Bronchus fibroblast of lung (primary cell): ENCODE measurements at places on chromosomes 3 and 15. TPM values are rescaled to one million over a fixed set of nuclear protein-coding genes. Genes with fewer than 3 reads are reported as not detected.

The RAD54L2 gene
- 7.4 and 7.6 TPM in 2 replicates for total RNA-seq

The OR5K2 gene
- not detected in 2 replicates for total RNA-seq

The STRIT1 gene
- not detected in 2 replicates for total RNA-seq

The CAPN3 gene
- 0.50 and 1.6 TPM in 2 replicates for total RNA-seq

The PTH1R gene
- total RNA-seq, result 0.34 and 0.59 TPM in 2 replicates

The SQOR gene
- total RNA-seq, result 31.3 and 36.3 TPM in 2 replicates

The OCA2 gene
- total RNA-seq, result under 0.01 TPM in 1 of 2 replicates, not detected in the other

The FILIP1L gene
- total RNA-seq, result 8.8 and 12.6 TPM in 2 replicates

The TTLL13 gene
- not detected in 2 replicates for total RNA-seq

The CPNE9 gene
- under 0.01 and 0.17 TPM in 2 replicates for total RNA-seq

The SLC49A4 gene
- total RNA-seq, result 12.5 and 12.9 TPM in 2 replicates

The VGLL3 gene
- 15.8 and 32.8 TPM in 2 replicates for total RNA-seq

The CISH gene
- total RNA-seq, result 1.2 and 2.1 TPM in 2 replicates

The SYNM gene
- 1.6 and 1.8 TPM in 2 replicates for total RNA-seq

The GOLGA6L10 gene
- total RNA-seq, result under 0.01 and 0.34 TPM in 2 replicates

The GHRL gene
- not detected in 2 replicates for total RNA-seq

The NEK11 gene
- 1.2 and 2.9 TPM in 2 replicates for total RNA-seq

The MINDY4B gene
- not detected in 2 replicates for total RNA-seq

The RAB6B gene
- 0.15 and 0.34 TPM in 2 replicates for total RNA-seq

The GPR160 gene
- 0.15 and 0.17 TPM in 2 replicates for total RNA-seq

The NRG4 gene
- total RNA-seq, result not detected in 2 replicates

The ACKR2 gene
- under 0.01 and 0.50 TPM in 2 replicates for total RNA-seq

The GRM2 gene
- total RNA-seq, result under 0.01 TPM in 1 of 2 replicates, not detected in the other

The ASB14 gene
- total RNA-seq, result not detected in 2 replicates

The HESX1 gene
- 0.30 and 1.0 TPM in 2 replicates for total RNA-seq

The LRTM1 gene
- total RNA-seq, result not detected in 2 replicates

The TGM4 gene
- total RNA-seq, result 0.15 and 0.17 TPM in 2 replicates

The MUSTN1 gene
- not detected in 2 replicates for total RNA-seq

The THOC7 gene
- 54.9 and 62.9 TPM in 2 replicates for total RNA-seq

The MESP2 gene
- 0.45 and 1.3 TPM in 2 replicates for total RNA-seq

The ANKDD1A gene
- 2.5 and 2.7 TPM in 2 replicates for total RNA-seq

The PTX3 gene
- total RNA-seq, result 276 and 277 TPM in 2 replicates

The MUC4 gene
- total RNA-seq, result not detected in 2 replicates

The RBM5 gene
- total RNA-seq, result 46.5 and 58.2 TPM in 2 replicates

The SNX33 gene
- 13.3 and 13.7 TPM in 2 replicates for total RNA-seq

The LMLN gene
- 1.9 and 4.9 TPM in 2 replicates for total RNA-seq

The ADCY5 gene
- total RNA-seq, result under 0.01 and 0.15 TPM in 2 replicates

The ERICH6 gene
- total RNA-seq, result not detected in 2 replicates

The NR2F2 gene
- 13.8 and 21.4 TPM in 2 replicates for total RNA-seq

The SLC9C1 gene
- total RNA-seq, result under 0.01 TPM in 1 of 2 replicates, not detected in the other

The GOLGA8Q gene
- total RNA-seq, result not detected in 2 replicates

The ATP2B2 gene
- total RNA-seq, result not detected in 2 replicates

The KBTBD13 gene
- not detected in 2 replicates for total RNA-seq
